Esophagus squamous epithelium (tissue), 5 donors: ENCODE measurements at places on chromosomes 7 and 10.

- H3K4me1 ChIP-seq: no peaks in the 10 kb centered on the region
- H3K27me3 ChIP-seq: no peaks in the 10 kb centered on the region
- no peaks in the 10 kb centered on the region for H3K36me3 ChIP-seq
- DNase-seq: no peak
- H3K4me3 ChIP-seq: no peak overlapping the region
- no peak overlapping the region for H3K27ac ChIP-seq
Observed at GRCh38 chr10:80544316-80544953, 6.7 kb downstream of the SH2D4B start.

- no peak for DNase-seq
- no peaks in the 10 kb centered on the region for H3K4me1 ChIP-seq
- no peak overlapping the region for H3K4me3 ChIP-seq
- H3K27me3 ChIP-seq: peaks cover 6% of the 10 kb centered on the region
Observed at GRCh38 chr7:129536323-129536722, 34.0 kb downstream of the SMKR1 start.

- H3K27me3 ChIP-seq: no peaks in the 10 kb centered on the region
- H3K27ac ChIP-seq: peak overlapping the region; percentile 30
- no peak for DNase-seq
- no peaks in the 10 kb centered on the region for H3K4me1 ChIP-seq
- no peak overlapping the region for H3K4me3 ChIP-seq
Observed at GRCh38 chr7:140484951-140485499, 5.7 kb upstream of the MKRN1 start.

DNA sequence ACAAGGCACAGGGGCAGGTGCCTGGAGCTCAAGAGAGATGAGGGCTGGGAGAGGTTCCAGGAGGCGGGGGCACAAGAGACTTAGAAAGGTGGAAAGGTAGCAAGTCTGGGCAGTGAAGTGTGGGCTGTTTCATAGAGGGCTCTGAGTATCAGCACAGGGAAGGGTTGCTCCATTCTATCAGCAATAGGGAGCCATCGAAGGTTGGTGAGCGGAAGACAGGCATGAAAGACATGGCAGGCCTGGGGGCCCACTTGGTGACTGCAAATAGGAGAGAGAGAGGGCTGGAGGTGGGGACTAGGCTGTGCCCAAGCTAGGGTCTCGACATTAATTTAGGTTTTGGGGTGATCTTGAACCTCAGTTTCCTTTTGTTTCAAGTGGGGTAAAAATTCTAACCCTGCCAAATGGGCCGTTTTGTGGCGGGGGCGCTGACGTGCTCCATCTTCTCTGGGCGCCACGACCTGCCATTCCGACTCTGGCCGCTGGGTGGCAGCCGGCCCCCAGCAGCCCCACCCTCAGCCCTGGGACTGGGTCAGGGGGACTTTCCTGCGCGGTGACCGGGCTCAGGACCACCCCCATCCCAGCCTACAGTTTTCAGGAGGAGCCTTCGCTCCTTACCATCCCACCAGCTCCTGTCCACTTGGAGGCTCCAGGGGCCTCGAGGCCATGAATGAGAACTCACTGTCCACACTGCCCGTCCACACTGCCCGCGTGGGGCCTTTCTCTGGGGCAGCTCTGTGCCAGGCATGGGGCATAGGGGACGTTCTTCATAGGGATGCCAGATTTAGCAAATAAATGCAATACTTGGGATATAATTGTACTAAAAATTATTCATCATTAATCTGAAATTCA, 37.2 kb upstream of the PCBD1 start:
- no peaks in the 10 kb centered on the region for H3K27me3 ChIP-seq
- H3K36me3 ChIP-seq: no peaks in the 10 kb centered on the region
- H3K4me3 ChIP-seq: no peak overlapping the region
- H3K27ac ChIP-seq: no peak overlapping the region
- no peak for DNase-seq

- H3K27me3 ChIP-seq: no peaks in the 10 kb centered on the region
- H3K4me1 ChIP-seq: no peaks in the 10 kb centered on the region
- H3K27ac ChIP-seq: no peak overlapping the region
Observed at GRCh38 chr10:125857185-125857760, 23.8 kb downstream of the DHX32 start.

- H3K27ac ChIP-seq: no peak overlapping the region
- H3K4me3 ChIP-seq: no peak overlapping the region
- DNase-seq: no peak
- no peaks in the 10 kb centered on the region for H3K36me3 ChIP-seq
Observed at GRCh38 chr10:110709964-110710587, 65.9 kb downstream of the RBM20 start.

DNA sequence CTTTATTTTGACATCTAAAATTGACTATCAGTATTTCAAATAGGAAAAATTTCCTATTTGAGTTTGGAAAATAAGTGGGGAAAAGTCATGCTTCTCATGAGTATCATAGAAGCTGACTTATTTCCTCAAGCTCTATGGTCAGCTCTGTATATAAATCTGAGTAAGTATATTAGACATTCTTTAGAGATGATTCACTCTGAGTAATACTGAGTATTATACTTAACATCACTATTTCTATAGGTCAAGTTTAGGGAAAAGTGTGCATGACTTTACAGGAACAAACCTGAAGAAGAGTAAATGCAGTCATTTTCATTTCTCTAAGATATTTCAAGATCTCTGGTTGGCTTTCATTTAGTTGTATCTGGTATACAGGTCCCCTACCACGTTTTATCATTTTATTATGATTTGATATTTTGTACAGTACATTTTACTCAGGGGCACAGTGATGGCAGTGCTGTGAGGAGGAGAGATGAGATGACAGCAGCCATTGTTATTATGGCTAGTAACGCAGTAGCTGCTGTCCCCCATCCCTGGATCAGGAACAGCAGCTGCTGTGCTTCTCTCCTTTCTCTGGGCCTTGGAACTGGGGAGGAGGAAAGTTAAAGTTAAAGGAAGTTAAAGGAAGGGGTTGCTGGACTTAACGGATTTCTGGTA, 15.2 kb downstream of the SND1 start:
- no peaks in the 10 kb centered on the region for H3K36me3 ChIP-seq
- no peak overlapping the region for H3K27ac ChIP-seq
- no peak overlapping the region for H3K4me3 ChIP-seq
- no peaks in the 10 kb centered on the region for H3K27me3 ChIP-seq

GRCh38 chr10:63644418-63645142, 123.4 kb downstream of the REEP3 start:
- H3K36me3 ChIP-seq: no peaks in the 10 kb centered on the region
- DNase-seq: no peak
- no peaks in the 10 kb centered on the region for H3K4me1 ChIP-seq
- no peak overlapping the region for H3K4me3 ChIP-seq
- peak overlapping the region; percentile 53 for H3K27ac ChIP-seq
- no peaks in the 10 kb centered on the region for H3K27me3 ChIP-seq

GRCh38 chr7:78178319-78178718, 379.7 kb downstream of the PHTF2 start:
- no peak for DNase-seq
- H3K27ac ChIP-seq: no peak overlapping the region
- no peaks in the 10 kb centered on the region for H3K36me3 ChIP-seq
- no peak overlapping the region for H3K4me3 ChIP-seq
- H3K27me3 ChIP-seq: no peaks in the 10 kb centered on the region

- H3K27me3 ChIP-seq: no peaks in the 10 kb centered on the region
- no peak overlapping the region for H3K27ac ChIP-seq
- no peaks in the 10 kb centered on the region for H3K4me1 ChIP-seq
- no peak for DNase-seq
Observed at GRCh38 chr10:7519351-7519750, 108.5 kb upstream of the SFMBT2 start.
